ENCODE measurements at places on chromosomes 11 and 22. TPM values are rescaled to one million over a fixed set of nuclear protein-coding genes. Genes with fewer than 3 reads are reported as not detected.

Gene MMP8
- polyA plus RNA-seq: 0.41 TPM

Gene OR8G5
- polyA plus RNA-seq: not detected

Gene CSNK2A3
- 2.4 TPM for polyA plus RNA-seq

Gene KDM4E
- polyA plus RNA-seq: 0.32 TPM

Gene ZFPL1
- 27.4 TPM for polyA plus RNA-seq

Gene NEU3
- 14.8 TPM for polyA plus RNA-seq

Gene OR52E8
- not detected for polyA plus RNA-seq

DNA sequence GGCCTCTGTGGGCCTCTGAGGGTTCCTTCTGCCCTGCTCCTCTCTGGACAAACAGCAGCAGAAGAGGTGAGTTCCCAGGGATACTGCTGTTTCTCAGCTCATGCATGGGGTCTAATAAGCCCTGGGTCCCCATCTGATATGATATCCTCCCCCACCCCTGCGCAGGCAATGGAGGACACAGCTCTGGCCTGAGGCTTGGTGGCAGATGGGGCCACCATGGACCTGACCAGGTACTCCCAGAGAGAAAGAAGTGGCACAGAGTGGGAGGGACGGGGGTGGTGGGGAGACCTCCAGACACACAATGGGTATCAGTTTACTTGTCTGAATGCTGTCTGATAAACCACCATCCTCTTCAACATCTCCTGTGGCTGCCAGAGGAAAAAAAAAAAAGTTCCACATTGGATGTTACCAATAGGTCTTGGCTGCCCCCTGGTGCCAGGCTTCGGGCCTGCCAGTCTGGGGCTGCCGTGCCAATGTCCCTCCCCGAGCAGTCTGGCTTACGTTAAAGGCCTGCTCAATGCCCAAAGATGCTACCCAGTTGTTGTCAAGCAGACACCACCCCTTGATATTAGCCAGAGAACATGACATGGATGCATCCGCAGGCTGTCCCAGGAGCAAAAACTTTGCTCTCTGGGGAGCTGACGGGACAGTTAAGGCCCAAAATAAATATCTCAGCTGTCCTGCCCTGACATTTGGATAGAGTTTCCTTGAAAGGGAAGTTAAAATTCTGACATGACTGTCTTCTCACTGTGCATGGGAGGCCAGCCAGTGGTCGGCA lies 27.9 kb upstream of the ABCC8 start:
- peak; percentile 90 for DNase-seq

DNA sequence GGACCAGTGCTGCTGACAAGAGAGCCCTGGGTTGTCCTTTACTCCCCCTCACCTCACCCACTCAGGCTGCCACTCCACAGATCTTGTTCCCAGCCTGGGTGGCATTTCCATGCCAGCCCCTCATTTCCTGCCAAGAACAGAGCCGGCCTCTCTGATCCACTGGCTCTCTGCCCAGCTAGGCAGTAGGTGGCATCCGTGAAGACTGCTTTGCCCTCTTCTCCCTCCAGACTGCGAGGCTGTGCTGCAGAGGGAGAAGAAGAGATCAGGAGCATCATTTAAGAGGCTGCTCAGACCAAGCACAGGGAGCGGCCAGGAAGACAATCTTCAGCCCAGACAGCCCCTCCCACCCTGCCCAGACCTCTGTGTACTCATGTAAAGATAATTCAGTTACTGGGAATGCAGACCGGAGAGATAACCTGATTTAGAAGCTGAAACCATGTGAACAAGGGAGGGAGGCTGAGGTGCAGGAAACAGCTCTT lies 126.9 kb upstream of the NCAM1 start:
- no peak for DNase-seq

DNA sequence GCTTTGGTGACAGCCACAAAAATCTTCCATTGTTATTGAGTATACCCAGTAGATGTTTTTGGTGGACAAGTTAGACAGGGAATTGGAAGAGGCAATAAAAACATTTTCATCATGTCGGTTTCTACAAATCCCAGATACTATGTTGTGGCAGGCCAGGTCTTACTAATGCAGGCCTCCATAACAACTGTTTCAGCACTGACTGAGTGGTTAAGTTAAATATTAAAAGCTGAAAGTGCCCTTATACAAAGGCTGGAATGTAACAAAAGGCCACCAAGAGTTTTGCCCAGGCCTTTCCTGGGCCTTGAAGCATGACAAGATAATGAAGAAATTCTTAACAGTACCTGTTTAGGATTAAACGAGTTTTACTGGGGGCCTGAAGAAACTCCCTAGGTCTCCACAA lies 29.3 kb downstream of the DMC1 start:
- DNase-seq: peak; percentile 10

GRCh38 chr11:68749229-68750123 lies 1.8 kb downstream of the TESMIN start:
- no peak for DNase-seq

- DNase-seq: no peak
Observed at GRCh38 chr11:61080526-61080925, 21.8 kb upstream of the CD5 start.

DNA sequence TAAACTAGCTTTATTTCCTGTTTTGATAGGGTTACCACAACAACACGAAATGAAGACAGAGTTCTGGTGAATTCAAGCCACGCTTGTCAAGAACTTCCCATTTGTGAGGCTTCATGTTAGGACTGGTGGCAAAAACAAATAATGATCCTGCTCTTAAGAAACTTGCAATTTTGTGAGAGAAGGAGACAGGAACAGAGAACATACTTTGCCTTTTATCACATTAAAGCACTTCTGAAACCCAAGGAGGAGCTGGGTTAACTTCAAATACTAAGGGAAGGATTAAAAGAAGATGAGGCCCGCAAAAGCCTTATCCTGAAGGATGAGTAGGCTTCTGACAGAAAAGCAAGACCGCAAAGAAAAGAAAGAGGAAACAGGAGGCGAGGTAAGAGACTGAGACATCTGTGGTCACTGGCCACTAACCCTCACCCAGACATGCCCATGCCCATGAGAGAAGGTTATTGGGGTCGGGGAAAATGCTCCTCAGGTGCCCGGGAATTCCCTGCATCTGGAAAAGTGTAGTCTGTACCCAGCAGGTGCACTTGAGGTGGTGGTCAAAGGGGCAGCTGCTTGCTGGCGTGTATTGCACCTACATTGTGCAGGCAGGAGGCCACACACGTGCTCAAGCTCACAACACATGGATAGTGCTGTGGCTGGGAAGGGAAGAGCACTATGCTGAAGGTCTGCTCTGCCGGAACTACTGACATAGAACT lies 50.5 kb downstream of the MAPK1 start:
- DNase-seq: peak; percentile 90

DNA sequence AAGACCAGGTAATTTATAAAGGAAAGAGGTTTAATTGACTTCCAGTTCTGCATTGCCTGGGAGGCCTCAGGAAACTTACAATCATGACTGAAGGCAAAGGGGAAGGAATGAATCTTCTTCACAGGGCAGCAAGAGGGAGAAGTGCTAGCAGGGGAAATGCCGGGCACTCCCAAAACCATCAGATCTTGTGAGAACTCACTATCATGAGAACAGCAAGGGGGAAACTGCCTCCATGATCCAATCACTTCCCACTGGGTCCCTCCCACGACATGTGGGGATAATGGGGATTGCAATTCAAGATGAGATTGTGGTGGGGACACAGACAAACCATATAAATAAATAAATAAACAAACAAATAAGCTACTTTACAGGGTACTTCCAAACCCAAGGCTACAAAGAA lies 28.8 kb upstream of the EXPH5 start:
- no peak for DNase-seq

DNA sequence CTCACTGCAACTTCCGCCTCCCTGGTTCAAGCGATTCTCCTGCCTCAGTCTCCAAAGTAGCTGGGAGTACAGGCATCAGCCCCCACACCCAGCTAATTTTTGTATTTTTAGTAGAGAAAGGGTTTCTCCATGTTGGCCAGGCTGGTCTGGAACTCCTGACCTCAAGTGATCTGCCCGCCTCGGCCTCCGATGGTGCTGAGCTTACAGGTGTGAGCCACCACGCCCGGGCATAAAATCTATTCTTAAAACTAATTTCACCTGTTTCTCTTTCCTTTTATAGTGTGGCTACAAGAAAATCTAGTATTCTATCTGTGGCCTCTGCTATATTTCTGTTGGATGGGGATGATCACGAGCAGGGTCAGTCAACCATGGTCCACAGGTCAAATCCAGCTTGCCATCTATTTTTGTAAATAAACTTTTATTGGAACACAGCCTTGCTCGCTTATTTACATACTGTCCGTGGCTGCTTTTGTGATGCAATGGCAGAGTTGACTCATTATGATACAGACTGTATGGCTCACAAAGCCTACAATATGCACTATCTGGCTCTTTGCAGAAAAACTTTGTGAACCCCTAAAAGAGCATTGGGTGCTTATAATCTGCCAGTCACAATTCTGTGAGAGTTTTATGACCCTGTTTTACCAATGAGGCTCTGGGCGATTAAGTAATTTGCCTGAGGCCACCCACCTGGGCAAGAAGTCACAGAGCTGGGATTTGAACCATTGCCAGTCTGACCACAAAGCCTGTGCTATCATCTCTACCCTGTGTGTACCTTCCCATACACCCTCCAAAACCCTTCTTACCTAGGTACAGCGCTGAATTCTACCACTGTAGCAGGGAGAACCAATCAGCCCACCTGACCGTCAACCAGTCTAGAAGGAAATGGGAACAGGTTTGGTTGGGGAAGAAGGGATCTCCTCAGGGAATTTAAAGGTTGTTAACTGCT lies 28.3 kb downstream of the SLC1A2 start:
- DNase-seq: peak; percentile 55

GRCh38 chr11:87300640-87301380 lies 263.1 kb downstream of the TMEM135 start:
- DNase-seq: no peak

DNA sequence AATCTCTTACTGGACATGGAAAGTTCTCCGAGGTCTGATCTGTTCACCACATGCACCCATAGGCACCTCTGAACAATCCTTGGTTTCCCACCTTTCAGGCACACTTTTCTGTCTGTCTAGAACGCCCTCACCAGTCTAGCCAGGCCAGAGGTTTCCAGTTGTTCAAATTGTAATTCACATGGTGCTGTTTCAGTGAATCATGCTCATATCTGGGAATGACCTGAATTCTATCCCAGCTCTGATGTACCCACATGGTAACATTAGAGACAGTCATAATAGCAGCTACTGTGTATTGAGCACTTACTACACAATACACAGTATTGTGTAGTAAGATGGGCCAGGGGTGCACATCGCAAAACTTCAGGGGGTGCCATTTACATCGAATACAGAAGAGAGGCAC lies 138.2 kb downstream of the COMMD9 start:
- no peak for DNase-seq

DNA sequence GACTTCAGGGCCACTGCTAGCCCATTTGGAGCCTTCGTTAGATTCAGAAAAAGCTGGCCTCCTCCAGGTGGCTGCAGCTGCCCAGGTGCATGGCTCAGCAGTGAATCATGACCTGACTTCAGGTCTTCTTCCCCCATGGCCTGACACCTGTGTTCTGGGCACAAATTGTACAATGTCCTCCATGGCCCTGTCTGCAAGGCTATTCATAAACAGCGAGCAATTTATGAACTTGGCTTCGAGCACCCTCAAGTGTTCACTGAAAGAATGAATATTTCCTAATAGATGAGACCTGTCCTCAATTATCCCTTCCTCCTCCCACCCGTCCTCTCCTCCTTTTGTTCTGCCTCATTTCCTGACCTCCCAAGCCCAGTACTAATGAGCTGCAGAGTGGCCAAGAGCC lies 12.2 kb upstream of the VPS37C start:
- no peak for DNase-seq
